Breast epithelium (tissue), 4 donors: ENCODE measurements at places on chromosomes 4 and X. TPM values are rescaled to one million over a fixed set of nuclear protein-coding genes. Genes with fewer than 3 reads are reported as not detected.

DNA sequence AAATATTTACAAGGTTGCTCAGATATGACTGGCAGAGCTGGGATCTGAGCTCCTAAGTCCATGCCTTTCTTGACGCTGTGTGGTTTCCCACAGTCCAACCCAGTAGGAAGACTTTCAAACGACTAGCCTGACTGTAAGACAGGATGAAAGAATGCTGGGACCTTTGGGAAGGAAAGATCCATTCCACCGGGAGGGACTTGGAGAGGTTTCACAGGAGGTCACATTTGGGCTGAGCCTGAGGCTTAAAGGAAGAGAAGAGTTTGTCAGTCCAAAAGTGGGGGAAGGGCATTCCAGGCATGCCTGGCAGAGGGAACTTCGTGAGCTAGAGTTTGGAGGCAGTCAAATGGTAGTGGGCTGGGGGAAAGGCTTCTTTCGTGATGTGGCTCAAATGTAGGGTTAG is 1.5 kb downstream of the STARD8 start:
- DNase-seq, result no peak

DNA sequence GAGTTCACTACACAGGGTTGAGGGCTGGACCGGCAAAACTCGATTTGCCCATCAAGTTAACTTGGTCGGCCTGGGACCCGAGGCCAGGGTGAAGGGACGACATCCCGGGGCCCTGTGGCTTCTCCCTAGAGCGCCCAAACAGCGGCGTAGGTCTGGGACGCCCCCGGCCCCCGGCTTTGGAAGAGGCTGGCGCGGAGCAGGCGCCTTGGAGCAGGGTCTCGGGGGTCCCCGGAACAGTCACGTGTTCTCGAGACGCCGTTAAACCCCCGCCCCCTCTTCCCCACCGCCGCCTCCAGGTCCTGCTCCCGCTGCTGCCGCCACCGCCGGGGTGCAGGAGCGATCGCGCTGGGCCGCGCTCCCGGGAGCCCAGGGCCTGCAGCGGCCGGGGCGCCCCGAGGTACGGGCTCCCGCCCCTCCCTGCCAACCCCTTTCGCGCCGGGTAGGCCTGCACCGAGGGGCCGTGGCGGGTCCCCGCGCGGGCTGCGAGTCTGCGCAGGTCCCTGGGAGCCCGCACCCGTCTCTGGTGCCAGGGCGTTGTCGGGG is at the start of gene NPY5R:
TSS of gene NPY5R (plus strand) at position 289 of the 543 bp plus-strand sequence. CDS start 6,382 bp downstream, outside the sequence.
- no peak for DNase-seq

- peak; percentile 65 for DNase-seq
These were observed 648 bp downstream of the GRK4 start for GRCh38 chr4:2963966-2964471.

DNA sequence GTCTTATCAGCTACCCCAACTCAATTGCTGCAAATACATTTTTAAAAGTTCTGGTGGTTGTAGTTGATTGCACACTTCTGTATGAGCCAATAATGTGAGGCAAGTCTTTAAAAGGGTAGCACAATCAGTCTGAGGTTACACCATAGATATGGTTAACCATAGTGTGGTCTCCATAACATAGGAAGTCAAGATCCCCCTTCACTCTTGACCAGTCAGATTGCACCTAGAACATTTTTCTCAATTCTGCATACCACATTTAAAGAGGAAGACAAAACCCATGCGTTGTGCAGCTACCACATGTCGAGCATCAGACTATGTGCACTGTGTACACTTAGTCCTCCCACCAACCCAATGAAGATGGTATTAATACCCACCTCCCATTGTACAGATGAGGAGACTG is 26.5 kb upstream of the CYBB start:
- no peak for DNase-seq

DNA sequence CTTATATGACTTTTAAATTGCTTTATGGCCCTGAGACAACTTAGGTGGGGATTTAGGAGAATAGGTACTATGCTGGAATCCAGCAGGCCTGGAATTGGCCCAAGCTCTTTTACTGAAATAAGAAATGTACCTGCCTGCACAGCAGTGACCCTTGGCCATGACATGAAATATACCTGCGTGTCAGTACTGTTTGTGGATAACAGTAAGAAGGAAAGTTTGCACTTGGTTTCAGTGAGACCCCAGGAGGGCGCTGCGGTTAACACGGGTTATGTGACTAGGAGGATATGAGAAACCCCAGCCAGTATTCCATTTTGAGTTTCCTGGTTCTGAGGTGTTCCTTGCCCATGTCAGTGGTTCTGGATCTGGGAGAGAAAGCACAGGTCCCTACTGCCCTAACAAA is 5.3 kb downstream of the MTM1 start:
- DNase-seq, result no peak

The TSPAN7 gene
- total RNA-seq, result 26.9 TPM

The PLAC8 gene
- total RNA-seq, result 4.5 TPM

DNA sequence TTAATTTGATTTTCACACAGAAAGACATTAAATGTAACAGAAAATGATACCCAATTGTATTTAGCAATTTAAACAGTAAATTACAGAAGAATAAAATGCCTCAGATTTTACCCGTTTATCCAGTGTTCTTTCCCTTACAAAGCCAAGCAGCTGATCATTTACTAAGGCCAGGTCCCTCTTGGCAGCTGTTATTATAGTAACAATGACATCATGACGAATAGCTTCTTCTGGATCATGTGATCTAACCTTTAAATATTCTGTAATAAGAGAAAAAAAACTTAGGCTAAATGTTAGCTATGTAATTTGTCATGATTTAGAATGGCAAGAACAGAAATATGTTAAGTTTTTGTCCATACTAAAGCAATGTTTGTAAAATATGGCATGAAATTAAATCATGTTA is 69.4 kb downstream of the PDS5A start:
- no peak for DNase-seq

DNA sequence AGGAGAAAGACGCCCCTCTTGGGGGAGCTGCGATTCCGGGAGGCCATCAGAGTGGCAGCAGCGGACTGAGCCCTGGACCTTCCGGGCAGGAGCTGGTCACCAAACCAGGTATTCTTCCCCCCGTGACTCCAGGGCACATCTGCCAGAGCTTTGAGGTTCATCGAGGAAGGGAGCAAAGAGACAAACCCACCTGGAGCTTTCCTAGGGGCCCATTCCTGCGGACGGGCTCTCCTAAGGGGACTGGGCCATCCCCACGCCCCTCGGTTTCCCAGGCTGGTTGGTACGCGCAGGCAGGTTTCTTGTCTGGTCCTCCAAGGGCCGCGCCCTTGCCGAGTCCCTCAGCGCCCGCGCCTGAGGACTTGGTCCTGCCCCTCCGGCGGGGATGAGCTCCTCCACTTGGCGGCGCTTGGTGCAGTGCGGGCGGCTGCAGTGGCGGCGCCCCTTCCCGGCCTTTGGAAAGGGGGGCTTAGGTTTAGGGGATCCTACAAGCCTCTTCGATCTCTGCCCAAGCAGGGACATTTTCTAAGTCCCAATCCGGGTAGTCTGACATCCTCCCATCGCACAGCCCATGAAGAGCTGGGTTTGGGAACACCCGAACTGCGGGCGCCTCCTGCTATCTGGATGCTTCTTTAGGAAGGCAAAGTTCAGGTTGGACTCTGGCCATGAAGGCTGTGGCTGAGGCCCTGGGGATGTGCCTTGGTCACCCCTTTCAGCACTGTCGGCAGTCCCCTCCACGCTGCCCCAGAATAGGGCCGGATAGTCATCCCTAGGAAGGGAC is 538 bp downstream of the STBD1 start:
- no peak for DNase-seq

The HS3ST1 gene
- 3.6 TPM for total RNA-seq

The ERCC6L gene
- total RNA-seq, result not detected

- no peak for DNase-seq
These were observed 1239.7 kb downstream of the C4orf33 start for GRCh38 chr4:130335417-130336194.

- no peak for DNase-seq
These were observed 36.2 kb upstream of the PROM1 start for GRCh38 chr4:16119981-16120380.

The GPRASP2 gene
- total RNA-seq, result 8.0 TPM

- DNase-seq, result peak; percentile 17
These were observed 35.9 kb upstream of the LRAT start for GRCh38 chr4:154707877-154708276.

DNA sequence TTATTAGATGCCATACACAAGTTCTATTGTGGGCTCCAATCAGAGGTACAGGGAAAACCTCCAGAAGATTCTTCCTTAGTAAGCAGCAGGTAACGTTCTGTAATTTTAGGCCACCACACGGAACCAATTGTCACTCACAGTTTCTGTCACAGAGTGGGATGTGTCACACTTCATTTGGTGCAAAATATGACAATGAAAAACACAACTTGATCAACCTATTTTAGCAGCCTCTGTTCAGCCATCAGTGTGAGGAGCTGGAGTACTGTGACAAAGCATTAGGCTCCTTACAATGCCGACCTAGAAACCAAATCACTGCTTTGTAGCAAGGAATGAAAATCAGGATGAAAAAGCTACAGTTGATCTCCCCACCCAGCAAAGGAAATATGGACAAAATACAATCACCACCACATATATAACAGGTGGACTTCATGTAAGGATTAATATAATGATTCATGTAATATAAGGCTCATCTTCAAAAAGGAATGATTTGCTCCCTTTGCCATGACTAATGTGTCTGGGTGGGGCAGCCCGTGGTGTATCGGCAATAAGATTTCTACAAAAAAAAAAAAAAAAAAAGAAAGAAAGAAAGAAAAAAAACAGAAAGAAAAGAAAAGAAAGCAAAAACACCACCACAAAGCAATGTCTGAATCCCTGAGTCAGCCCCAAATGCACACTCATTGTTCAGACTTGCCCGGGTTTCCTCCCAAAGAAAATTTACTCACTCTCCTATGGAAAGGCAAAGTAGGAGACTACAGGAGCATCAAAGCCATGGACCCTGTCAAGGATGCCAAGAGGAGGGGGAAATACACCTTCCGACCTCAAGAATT is 36.0 kb downstream of the SLC9A7 start:
- no peak for DNase-seq

The CNGA2 gene
- not detected for total RNA-seq

The HSFX1 gene
- total RNA-seq, result 2.0 TPM

- no peak for DNase-seq
These were observed 1000.7 kb downstream of the STIM2 start for GRCh38 chr4:27861381-27861787.

GRCh38 chr4:54268151-54268550 is 39.1 kb downstream of the PDGFRA start:
- DNase-seq, result no peak

The AR gene
- total RNA-seq, result 35.7 TPM

The DUX4 gene
- total RNA-seq, result not detected

The GAGE12H gene
- not detected for total RNA-seq

DNA sequence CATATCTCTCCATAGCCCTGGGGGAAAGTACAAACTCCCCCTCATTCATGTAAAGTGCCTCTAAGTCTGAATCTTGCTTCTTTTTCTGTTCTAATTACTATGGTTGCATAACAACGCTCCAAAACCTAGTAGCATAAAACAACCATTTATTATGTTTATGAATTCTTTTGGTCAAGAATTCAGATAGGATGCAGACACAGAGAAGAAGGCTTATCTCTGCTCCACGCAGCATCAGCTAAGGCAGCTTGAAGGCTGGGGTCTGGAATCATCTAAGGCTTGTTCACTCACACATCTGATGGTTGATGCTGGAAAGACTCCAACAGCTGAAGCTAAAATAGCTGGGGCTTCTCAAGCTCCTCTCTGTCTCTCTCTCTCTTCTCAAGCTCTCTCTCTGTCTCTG is 564.5 kb downstream of the ZNF674 start:
- no peak for DNase-seq
